ENCODE measurements at places on chromosomes 7 and 10. TPM values are rescaled to one million over a fixed set of nuclear protein-coding genes. Genes with fewer than 3 reads are reported as not detected.

- DNase-seq = no peak
Measured at GRCh38 chr7:37988721-37989650, 68.5 kb downstream of the EPDR1 start.

The RET gene
- total RNA-seq = 1.2 TPM

DNA sequence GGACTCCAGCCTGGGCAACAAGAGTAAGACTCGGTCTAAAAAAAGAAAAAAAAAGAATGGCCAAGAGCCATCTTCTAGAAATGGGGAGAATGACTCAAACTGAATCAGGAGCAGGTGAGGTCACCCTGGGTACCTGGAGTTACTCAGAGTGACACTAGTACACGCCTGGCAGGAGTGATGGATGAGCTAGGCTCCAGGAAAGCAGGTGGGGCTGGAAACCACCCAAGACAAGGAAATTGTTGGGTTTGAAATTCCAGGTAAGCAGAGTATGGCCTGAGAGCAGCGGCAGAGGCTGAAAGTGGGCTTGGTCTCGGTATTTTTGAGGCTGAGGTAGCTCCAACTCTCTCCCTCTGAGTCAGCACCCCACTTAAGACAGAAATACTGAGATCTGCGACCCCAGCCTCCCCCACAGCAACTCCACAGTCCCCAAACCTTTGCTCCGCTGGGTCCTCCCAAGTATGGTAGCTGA, 18.5 kb downstream of the DDIT4 start:
- no peak for DNase-seq

- DNase-seq = no peak
Measured at GRCh38 chr7:66152371-66153191, 37.9 kb downstream of the CRCP start.

DNA sequence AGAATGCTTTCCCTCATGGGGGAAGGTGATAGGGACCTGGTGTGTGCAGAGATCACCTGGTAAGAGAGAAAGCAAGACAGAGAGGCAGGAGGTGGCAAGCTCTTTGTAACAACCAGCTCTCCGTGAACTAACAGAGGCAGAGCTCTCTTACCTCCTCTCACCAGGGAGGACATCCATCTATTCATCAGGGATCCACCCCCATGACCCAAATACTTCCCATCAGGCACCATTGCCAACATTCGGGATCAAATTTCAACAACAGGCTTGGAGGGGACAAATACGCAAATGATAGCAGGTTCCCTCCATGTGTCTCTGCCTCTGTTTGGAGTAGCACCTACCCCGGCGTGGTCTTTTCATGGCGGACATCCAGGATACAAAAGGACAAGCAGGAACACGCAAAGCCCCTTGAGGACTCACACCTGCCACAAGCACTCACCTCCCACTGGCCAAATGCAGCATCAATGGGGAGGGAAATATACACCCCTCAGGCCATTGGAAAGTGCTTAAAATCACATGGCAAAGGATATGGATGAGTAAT, 431.2 kb upstream of the AUTS2 start:
- DNase-seq = no peak

The PLPP4 gene
- total RNA-seq = not detected

- no peak for DNase-seq
Measured at GRCh38 chr7:4809666-4810065, 34.2 kb downstream of the AP5Z1 start.

GRCh38 chr10:79014796-79015195, 54.0 kb upstream of the ZMIZ1 start:
- no peak for DNase-seq

All from lower leg skin (tissue), 4 donors.